Tibial nerve (tissue), 4 donors: ENCODE measurements at places on chromosomes 7 and 10.

GRCh38 chr7:151873402-151873965, 3.4 kb downstream of the PRKAG2 start:
- no peak overlapping the region for H3K4me3 ChIP-seq
- H3K27me3 ChIP-seq = no peaks in the 10 kb centered on the region
- DNase-seq = peak; percentile 44
- no peaks in the 10 kb centered on the region for H3K36me3 ChIP-seq

- no peaks in the 10 kb centered on the region for H3K4me1 ChIP-seq
- peaks cover 6% of the 10 kb centered on the region for H3K27me3 ChIP-seq
- H3K4me3 ChIP-seq = no peak overlapping the region
- no peak for DNase-seq
- H3K36me3 ChIP-seq = no peaks in the 10 kb centered on the region
These were observed 21.7 kb downstream of the ZNF316 start for GRCh38 chr7:6658618-6659345.

GRCh38 chr10:72336259-72337038, 18.3 kb downstream of the DNAJB12 start:
- no peaks in the 10 kb centered on the region for H3K36me3 ChIP-seq
- no peaks in the 10 kb centered on the region for H3K27me3 ChIP-seq
- no peak for DNase-seq
- peak overlapping the region; percentile 1 for H3K4me3 ChIP-seq

DNA sequence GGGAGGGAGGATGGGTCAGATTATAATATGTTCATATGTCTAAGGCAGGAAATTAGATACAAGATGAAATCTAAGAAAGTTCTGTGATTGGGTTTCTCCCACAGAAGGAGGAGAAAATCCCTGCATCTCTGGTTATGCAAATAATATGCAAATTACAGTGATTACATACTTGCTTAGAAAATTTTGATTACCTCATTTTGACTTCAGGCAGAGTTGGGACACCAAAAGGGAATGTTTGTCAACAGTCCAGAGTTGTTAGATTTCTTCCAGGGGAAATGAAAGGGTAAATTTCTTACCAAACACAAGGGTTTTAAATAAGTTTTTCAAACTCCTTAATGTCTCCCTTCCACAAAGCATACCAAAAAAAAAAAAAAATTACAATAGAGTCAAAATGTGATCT, 101.4 kb upstream of the STEAP1B start:
- H3K27ac ChIP-seq = no peak overlapping the region
- no peaks in the 10 kb centered on the region for H3K36me3 ChIP-seq
- no peaks in the 10 kb centered on the region for H3K27me3 ChIP-seq
- no peak for DNase-seq
- H3K4me3 ChIP-seq = no peak overlapping the region

DNA sequence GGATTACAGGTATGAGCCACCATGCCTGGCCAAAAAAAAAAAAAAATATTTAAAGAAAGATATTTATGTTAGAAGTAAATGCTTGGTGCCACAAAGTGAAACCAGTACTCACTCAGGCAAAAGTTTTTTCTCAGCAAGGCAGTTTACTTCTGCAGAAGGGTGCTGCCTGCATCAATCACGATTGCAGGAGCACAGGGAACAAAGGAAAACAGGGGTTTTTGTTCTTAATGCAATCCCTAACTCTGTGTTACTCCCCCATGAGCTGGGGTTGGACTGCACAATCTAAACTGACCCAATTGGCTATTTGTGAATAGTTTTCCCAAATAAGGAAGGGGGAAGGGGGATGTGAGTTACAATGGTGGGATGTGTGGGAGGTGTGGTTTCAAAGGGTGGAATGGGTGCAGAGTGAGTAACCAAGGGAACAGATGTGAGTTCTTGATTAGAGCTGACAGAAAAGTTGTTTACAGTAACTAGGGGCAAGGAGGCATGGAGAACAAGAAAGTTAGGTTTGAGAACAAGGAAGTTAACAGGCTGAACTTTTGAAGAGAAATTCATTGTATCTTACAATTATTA, 255.4 kb downstream of the TYW1 start:
- no peak overlapping the region for H3K27ac ChIP-seq
- DNase-seq = no peak
- no peak overlapping the region for H3K4me3 ChIP-seq
- no peaks in the 10 kb centered on the region for H3K4me1 ChIP-seq

DNA sequence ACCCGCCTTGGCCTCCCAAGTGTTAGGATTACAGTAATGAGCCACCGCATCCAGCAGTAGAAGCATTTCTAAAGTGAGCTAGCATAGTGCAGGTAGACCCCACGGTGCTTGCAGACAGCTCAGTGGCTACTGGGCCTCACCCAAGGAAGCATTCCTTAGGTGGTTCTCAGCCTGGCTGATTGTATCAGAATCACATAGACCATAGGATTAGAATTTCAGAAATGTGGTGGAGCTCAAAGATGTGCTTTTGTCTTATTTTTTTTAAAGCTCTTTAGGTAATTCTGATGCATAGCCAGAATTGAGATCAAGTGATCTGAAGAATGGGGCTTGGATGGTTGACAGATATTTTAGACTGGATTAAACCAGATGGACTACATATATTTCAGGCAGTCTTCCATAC, 10.9 kb downstream of the ANLN start:
- no peak overlapping the region for H3K27ac ChIP-seq
- no peaks in the 10 kb centered on the region for H3K27me3 ChIP-seq
- H3K4me1 ChIP-seq = no peaks in the 10 kb centered on the region
- no peak overlapping the region for H3K4me3 ChIP-seq

DNA sequence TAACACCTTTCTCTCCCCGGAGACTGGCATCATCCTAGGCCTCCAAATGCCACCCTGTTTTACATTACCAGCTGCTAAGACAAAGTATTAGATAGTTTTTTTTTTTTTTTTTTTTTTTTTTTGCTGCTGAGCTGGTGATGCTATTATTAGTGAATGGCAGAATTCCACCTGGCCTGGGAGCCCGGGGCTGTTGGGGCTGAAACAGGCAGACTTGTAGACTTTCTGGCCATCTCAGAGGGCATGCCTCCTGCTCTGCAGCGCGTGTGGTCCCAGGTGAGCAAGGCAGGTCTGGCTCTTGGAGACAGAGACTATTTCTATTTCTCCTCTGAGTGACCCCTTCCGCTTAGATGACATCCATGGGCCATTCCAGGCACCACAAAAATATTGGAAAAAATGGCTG, 104.2 kb downstream of the EMX2 start:
- H3K36me3 ChIP-seq = no peaks in the 10 kb centered on the region
- no peak overlapping the region for H3K27ac ChIP-seq
- H3K4me3 ChIP-seq = no peak overlapping the region

GRCh38 chr7:77425101-77426051, 9.2 kb upstream of the GSAP start:
- DNase-seq = no peak
- no peaks in the 10 kb centered on the region for H3K36me3 ChIP-seq
- H3K27me3 ChIP-seq = no peaks in the 10 kb centered on the region
- H3K4me1 ChIP-seq = peaks cover 6% of the 10 kb centered on the region
- peak overlapping the region; percentile 86 for H3K27ac ChIP-seq

- H3K27me3 ChIP-seq = no peaks in the 10 kb centered on the region
- H3K4me1 ChIP-seq = no peaks in the 10 kb centered on the region
- no peak overlapping the region for H3K4me3 ChIP-seq
- H3K36me3 ChIP-seq = peaks cover 91% of the 10 kb centered on the region
- no peak overlapping the region for H3K27ac ChIP-seq
These were observed 35.1 kb upstream of the DNAH11 start for GRCh38 chr7:21507627-21508343.

DNA sequence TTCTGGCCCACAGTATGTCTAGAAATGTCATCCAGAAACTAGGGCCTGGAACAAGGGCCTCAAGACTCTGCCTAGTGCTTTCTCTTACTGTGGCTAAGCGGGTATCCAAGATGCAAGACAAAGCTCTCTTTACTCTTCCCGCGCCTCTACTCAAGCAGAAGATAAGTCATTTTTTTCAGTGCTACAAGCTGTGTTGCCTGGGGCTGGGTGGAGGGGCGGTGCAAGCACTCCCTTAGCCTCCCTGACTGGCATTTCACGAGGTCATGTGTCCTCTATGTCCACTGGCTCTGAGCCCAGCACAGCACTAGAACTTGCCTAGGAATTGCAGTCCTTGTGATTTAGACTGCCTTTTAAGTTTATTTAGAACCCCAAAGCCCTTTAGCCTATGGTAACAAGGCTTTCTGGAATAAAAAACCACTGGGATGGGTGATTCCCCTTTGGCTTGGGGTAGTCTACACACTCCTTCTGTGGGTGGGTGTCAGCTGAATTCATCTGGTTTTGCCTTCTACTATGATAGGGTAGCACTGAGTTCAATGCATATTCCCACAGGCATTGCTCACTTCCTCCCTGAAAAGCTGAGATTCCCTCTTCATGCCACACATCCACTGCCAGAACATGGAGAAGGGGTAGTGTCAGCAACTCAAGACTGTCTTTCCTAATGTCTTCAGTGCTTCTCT, 371.8 kb upstream of the KCND2 start:
- H3K27ac ChIP-seq = no peak overlapping the region
- no peak overlapping the region for H3K4me3 ChIP-seq
- DNase-seq = no peak
- H3K27me3 ChIP-seq = no peaks in the 10 kb centered on the region
- H3K4me1 ChIP-seq = no peaks in the 10 kb centered on the region

DNA sequence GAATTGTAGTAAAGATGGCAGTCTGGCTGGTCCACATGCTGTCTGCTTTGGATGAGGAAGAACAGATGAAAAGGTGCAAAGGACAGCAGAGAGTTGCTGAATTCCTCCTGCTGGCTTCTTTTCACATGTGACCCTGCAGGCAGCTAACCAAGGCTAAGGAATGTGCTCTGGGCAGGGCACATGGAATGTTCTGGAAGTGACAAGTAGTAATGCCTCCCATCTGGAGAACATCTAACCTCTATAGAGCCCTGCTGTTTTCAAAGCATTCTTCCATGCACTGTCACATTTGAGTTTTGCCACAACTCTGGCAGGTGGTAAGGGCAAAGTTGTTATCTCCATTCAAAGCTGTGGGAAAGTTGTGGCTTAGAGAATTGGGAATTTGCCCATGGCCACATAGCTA, 208.8 kb downstream of the STK31 start:
- H3K4me3 ChIP-seq = no peak overlapping the region
- DNase-seq = no peak
- no peaks in the 10 kb centered on the region for H3K27me3 ChIP-seq
- H3K4me1 ChIP-seq = no peaks in the 10 kb centered on the region

DNA sequence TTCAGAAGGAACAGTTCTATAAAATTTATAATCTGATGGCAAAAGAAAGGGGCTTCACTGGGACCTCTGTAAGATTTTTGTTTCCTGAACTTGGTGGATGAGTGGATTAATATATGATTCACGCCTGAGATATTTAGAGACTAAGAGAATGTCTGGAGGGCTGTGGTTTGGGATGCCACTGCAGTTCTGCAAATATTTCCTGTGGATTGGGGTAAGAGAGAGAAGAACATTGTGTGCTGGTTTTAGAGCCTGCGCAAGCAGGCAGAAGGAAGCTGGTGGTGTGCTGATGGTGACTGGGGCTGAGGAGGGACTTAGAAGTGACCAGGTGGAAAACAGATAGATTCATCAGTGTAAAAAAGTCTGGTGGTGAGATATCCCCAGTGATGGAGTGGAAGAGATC, 87.0 kb downstream of the SUGCT start:
- H3K36me3 ChIP-seq = no peaks in the 10 kb centered on the region
- no peak for DNase-seq
- H3K4me1 ChIP-seq = no peaks in the 10 kb centered on the region

GRCh38 chr7:46179061-46179610, 258.1 kb upstream of the IGFBP3 start:
- no peaks in the 10 kb centered on the region for H3K36me3 ChIP-seq
- no peak overlapping the region for H3K4me3 ChIP-seq
- no peak for DNase-seq
- no peak overlapping the region for H3K27ac ChIP-seq

- H3K27me3 ChIP-seq = no peaks in the 10 kb centered on the region
- no peak overlapping the region for H3K4me3 ChIP-seq
- H3K36me3 ChIP-seq = no peaks in the 10 kb centered on the region
- no peak overlapping the region for H3K27ac ChIP-seq
- no peak for DNase-seq
These were observed 12.5 kb downstream of the PSAP start for GRCh38 chr10:71838264-71839211.

DNA sequence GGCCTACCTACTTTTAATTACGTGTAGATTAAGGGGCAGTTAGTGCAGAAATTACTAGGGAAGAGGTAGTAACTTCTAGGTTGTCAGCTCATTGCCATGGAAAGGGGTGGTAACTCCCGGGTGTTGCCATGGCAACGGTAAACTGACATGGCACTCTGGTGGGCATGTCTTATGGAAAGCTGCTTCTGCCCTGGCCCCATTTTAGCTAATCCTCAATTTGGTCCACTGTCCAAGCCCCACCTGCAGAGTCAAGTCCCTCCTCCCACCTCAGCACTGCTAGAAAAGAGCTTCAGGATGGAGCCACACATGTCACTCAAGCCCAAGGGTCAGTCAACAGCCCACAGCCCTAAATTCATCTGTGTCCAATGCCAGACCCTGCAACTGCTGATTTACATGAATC, 7.5 kb upstream of the ZKSCAN1 start:
- H3K4me1 ChIP-seq = no peaks in the 10 kb centered on the region
- no peak for DNase-seq
- H3K4me3 ChIP-seq = no peak overlapping the region
- H3K36me3 ChIP-seq = no peaks in the 10 kb centered on the region
- H3K27ac ChIP-seq = no peak overlapping the region

GRCh38 chr10:128000471-128001362, 93.8 kb downstream of the PTPRE start:
- H3K27me3 ChIP-seq = no peaks in the 10 kb centered on the region
- no peak overlapping the region for H3K4me3 ChIP-seq
- H3K27ac ChIP-seq = no peak overlapping the region
- H3K4me1 ChIP-seq = no peaks in the 10 kb centered on the region
- no peaks in the 10 kb centered on the region for H3K36me3 ChIP-seq
- DNase-seq = no peak

GRCh38 chr10:88318803-88319202, 264.3 kb downstream of the RNLS start:
- no peak overlapping the region for H3K27ac ChIP-seq
- DNase-seq = no peak
- no peaks in the 10 kb centered on the region for H3K27me3 ChIP-seq

- no peak overlapping the region for H3K4me3 ChIP-seq
- H3K36me3 ChIP-seq = no peaks in the 10 kb centered on the region
- no peak for DNase-seq
- no peaks in the 10 kb centered on the region for H3K27me3 ChIP-seq
These were observed 130.6 kb downstream of the TAX1BP1 start for GRCh38 chr7:27870595-27870994.

GRCh38 chr7:81402227-81402626, 367.6 kb downstream of the HGF start:
- H3K27me3 ChIP-seq = no peaks in the 10 kb centered on the region
- H3K4me3 ChIP-seq = no peak overlapping the region
- no peaks in the 10 kb centered on the region for H3K36me3 ChIP-seq
- H3K4me1 ChIP-seq = no peaks in the 10 kb centered on the region
- no peak overlapping the region for H3K27ac ChIP-seq

GRCh38 chr10:1615186-1615954, 122.0 kb downstream of the ADARB2 start:
- H3K4me1 ChIP-seq = no peaks in the 10 kb centered on the region
- no peak overlapping the region for H3K27ac ChIP-seq
- no peak for DNase-seq
- no peaks in the 10 kb centered on the region for H3K36me3 ChIP-seq
- no peaks in the 10 kb centered on the region for H3K27me3 ChIP-seq

- H3K4me3 ChIP-seq = no peak overlapping the region
- H3K27ac ChIP-seq = no peak overlapping the region
- no peaks in the 10 kb centered on the region for H3K4me1 ChIP-seq
- H3K27me3 ChIP-seq = no peaks in the 10 kb centered on the region
- DNase-seq = no peak
- no peaks in the 10 kb centered on the region for H3K36me3 ChIP-seq
These were observed 24.4 kb downstream of the RALA start for GRCh38 chr7:39647816-39648215.

GRCh38 chr7:149287622-149288021, 25.6 kb downstream of the ZNF783 start:
- no peak overlapping the region for H3K4me3 ChIP-seq
- DNase-seq = no peak
- H3K27me3 ChIP-seq = no peaks in the 10 kb centered on the region
- H3K36me3 ChIP-seq = no peaks in the 10 kb centered on the region
- no peak overlapping the region for H3K27ac ChIP-seq
